ENCODE measurements at places on chromosomes 16 and 17.

- DNase-seq: peak; percentile 50
These were observed 633 bp downstream of the TBC1D16 start for GRCh38 chr17:80034791-80035686.

DNA sequence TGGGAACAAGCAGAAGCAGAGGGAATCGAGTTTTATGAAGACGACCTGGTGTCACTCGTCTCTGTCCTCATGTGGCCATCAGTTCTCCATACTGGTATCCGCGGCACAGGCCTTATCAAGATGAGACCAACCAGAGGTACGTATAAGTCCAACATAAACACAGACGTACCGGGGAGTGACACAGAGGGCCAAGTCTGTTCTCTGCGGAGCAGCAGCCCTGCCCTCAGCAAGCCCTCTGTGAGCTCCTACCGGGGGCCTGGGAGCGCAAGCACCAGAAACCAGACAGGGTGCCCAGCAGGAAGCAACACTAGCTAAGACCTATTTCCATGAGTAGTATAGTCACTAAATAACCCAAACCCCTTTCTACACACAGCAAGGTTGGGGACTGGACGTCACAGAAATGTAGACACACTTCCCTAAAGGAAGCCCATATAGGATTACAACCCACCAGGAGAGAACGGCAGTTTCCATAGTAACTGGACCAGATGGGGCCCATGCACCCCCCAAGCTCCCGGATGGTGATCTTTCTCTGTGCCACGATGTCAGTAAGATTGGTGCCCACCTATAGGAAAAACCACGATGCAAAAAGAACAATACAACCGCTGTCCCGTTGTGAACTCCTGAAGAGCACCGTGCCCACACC is 911 bp downstream of the ARL16 start:
- peak; percentile 19 for DNase-seq

DNA sequence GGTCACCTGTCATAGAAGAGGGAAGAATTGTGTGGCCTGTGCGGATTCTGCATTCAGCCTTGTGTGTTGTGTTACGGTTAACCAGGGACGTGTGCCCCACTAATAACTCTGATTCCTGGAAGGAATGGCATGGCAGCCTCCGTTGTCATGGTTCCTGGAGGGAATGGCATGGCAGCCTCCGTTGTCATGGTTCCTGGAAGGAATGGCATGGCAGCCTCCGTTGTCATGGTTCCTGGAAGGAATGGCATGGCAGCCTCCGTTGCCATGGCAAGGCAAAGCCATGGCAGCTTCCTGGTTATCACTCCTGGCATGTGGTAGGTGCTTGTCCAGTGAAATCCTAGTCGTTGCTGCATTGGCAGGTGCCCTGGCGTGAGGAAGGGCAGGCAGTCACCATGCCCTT is 8.9 kb downstream of the SPG7 start:
- DNase-seq: no peak

- peak; percentile 45 for DNase-seq
These were observed 36.0 kb downstream of the OSBPL7 start for GRCh38 chr17:47785538-47786123.
